A172 (cell line): ENCODE measurements at places on chromosomes 4 and X. TPM values are rescaled to one million over a fixed set of nuclear protein-coding genes. Genes with fewer than 3 reads are reported as not detected.

The AKAP14 gene
- not detected in 2 replicates for total RNA-seq

The FHIP1A gene
- total RNA-seq, result 3.0 and 38.0 TPM in 2 replicates

DNA sequence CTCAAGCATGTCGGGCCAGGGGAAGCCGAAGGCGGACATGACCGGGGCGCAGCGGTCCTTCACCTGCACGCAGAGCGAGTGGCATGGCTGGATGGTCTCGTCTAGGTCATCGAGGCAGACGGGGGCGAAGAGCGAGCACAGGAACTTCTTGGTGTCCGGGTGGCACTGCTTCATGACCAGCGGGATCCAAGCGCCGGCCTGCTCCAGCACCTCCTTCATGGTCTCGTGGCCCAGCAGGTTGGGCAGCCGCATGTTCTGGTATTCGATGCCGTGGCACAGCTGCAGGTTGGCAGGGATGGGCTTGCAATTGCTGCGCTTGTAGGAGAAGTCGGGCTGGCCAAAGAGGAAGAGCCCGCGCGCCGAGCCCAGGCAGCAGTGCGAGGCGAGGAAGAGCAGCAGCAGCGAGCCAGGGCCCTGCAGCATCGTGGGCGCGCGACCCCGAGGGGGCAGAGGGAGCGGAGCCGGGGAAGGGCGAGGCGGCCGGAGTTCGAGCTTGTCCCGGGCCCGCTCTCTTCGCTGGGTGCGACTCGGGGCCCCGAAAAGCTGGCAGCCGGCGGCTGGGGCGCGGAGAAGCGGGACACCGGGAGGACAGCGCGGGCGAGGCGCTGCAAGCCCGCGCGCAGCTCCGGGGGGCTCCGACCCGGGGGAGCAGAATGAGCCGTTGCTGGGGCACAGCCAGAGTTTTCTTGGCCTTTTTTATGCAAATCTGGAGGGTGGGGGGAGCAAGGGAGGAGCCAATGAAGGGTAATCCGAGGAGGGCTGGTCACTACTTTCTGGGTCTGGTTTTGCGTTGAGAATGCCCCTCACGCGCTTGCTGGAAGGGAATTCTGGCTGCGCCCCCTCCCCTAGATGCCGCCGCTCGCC is at the start of gene SFRP2:
TSS of gene SFRP2 (minus strand) at position 671 of the 864 bp plus-strand sequence. CDS start at position 423, 248 bp downstream.
- no peak for DNase-seq

GRCh38 chrX:21295246-21295820 is 78.9 kb upstream of the CNKSR2 start:
- DNase-seq, result no peak

DNA sequence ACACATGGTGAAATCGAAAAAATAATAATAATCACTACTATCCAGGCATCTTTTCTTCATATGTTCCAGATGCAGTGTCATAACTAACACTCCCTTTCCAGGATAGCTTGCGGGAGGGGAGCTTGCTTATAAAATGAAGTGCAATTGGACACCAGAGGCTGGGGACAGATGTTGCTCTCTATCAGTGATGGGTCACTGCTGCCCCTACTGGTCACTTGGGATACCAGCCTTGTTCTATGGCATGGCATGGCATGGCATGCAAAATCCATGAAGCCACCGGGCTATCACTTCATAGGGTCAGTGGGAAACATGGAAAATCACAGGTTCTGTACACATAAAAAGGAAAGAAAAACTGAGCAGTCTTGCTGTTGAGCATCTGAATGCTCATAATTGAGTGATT is 168.1 kb downstream of the GLRA2 start:
- DNase-seq, result peak; percentile 54

GRCh38 chr4:89539374-89539773 is 231.8 kb upstream of the GPRIN3 start:
- peak; percentile 88 for DNase-seq

DNA sequence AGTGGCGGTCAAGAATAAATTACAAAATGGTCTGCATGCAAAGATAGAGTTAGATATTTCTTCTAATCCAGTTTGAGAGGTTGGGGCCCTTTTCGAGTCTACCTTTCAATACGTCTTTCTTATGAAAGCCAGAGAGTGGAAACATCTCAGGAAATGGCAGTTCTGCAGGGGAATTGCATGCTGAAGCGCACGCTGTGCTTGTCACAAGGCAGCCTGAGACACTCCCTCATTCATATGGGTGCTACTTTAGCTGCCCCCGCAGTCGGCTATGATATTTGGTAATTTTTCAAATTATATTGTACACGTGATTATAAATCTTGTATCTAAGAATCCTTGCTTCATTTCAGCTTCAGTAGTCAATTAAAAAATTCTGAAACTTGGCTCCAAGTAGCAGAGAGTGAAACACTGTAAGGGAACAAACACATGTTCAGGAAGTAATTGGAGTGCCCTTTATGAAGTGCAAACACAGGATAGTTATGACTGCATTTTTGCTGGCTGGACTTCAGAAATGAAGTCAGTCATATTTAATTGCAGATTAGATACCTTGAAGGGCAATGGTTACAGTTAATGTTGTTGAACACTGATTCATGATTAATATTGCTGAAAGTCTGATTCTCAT is 145.5 kb upstream of the NAP1L5 start:
- DNase-seq, result no peak
